Stimulated activated naive CD8-positive, alpha-beta T cell treated with anti-CD3 and anti-CD28 coated beads, Interleukin-15, Interleukin-2, amounts not matched to agents 100 U/mL and 50 U/mL, for 24 hours (primary cell): ENCODE measurements at places on chromosomes 11 and 22.

DNA sequence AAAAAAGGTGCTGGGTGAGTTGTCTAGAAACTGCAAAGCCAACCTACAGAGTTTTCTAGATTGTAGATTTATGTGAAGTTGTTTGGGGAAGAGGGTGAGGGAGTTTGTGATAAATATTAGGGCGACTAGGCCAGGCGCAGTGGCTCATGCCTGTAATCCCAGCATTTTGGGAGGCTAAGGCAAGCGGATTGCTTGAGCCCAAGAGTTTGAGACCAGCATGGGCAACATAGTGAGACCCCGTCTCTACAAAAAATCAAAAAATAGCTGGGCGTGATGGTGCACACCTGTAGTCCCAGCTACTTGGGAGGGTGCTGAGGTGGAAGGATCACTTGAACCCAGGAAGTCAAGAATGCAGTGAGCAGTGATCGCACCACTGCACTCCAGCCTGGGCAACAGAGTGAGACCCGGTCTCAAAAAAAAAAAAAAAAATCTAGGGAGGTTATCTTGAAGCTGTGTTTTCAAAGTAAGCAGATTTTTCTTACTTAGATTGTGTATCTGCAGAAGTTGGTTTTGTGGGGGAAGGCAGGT lies 844 bp downstream of the APOL6 start:
- no peak for DNase-seq

DNA sequence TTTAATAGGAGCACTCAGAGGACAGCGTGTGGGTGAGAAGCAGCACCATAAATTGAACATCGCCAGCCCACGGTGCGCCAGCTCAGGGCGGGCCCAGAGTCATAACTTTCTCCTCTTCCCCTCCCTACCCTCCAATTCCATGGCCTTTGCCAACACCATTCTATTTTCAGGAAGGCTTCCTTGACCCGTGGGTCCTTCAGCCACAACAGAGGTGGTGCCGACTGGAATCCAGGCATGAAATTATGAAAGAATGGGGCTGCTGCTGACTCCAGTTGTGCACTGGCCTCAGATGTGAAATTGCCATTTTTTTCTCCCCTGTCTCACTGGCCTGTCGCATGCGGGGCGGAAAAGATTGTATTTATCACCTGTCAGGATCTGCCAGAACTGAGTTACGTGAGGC lies 345.9 kb downstream of the MIAT start:
- DNase-seq: no peak

GRCh38 chr11:96288915-96289314 lies 54.1 kb downstream of the MAML2 start:
- no peak for DNase-seq

DNA sequence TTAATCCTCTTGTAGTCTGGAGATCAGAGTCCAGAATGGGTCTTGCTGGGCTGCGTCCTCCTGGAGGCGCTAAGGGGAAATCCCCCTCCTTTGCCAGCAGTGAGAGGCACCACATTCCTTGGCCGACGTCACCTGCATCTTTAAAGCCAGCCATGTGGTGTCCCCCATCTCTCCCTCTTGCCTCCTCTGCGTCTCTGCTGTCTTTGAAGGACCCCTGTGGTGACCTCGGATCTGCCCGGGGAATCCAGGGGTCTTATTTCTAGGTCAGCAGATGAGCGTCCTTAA lies 27.2 kb upstream of the PARVB start:
- DNase-seq: no peak

DNA sequence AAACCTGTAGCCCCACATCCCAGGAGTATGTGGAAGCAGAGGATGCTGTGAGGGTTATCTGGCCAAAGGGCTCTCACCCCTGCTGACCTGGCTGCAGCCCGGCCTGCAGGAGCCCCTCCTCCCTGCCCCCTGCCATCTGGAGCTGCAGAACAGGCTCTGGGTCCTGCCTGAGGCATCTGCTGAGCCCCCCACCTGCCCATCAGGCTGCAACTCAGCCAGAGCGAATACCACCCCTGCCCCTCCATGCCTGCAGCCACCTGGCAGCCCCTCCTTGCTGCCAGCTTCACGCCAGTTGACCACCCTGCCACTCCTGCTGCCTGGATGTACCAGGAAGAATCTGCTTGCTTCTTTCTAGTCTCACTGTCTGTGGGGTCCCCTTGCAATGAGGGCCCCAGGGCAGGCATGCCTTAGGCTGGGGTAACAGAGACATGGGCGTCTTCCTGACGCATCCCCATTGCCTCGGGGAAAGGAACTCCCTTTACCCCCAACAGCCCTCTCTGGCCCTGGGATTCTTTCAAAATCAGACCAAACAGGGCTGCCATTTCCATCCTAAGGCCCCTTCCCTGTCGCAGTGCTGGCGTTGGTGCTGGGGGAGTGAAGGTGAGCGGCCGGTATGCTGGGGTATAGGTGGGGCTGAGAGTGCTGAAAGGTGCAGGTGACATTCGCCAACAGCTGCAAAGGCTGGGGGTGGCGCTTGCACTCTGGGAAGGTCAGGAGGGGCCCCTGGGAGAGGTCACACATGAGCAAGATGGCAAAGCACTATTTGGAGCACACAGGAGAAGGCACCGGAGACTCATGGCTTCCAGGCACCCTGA lies 1334.6 kb downstream of the TBC1D22A start:
- DNase-seq: no peak

DNA sequence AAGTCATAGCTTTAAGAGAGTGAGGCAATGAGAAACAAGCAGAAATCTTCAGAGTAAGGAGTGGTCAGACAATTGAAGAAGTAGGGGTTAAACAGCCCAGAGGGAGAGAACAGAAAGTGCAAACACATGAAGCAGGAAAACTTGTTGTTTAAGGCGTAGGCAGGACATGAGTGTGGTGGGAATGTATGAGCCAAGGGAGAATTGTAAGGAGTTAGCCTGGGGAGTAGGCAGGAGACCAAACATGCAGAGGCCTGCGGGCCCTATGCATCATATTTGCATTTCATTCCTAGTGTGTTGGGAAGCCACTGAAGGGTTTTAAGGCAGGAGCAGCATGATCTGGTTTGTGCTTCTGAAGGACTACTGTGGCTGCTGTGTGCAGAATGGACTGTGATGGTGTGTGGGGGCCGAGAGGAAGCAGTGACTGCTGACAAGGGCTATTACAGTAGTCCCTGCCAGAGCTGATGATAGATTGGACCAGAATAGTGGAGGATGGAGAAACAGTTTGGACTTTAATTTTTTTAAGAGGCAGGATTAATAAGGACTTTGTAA lies 179.9 kb upstream of the C11orf87 start:
- DNase-seq: no peak

DNA sequence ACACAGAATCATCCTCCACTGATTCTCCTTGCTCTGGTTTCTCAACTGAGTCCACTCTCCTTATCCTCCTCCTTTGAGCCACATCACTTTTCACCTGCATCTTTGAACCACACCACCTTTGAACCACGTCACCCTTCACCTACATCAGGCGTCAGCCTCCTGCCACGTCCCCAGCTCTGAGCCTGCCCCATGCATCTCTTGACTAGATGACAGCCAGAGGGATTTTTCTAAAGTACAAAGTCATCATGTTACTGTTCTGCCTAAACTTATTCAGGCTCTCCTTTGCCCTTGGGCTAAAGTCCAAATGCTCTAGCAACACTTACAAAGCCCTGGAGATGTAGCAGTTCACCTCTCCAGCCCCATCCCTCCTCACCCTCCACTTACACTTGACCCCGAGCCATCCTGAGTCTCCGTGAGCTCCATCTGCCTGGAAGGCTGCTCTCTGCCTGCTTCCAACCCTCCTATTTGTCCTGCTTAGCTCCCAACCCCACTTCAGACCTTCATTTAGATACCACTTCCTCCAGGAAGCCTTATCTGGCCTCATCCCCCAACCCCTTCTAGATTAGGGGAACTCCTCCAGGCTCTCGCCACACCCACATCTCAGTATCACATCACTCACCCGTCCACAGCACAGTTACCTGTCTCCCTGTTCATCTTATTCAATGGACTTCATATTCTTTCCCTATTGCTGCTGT lies 3.7 kb upstream of the MS4A10 start:
- DNase-seq: no peak

DNA sequence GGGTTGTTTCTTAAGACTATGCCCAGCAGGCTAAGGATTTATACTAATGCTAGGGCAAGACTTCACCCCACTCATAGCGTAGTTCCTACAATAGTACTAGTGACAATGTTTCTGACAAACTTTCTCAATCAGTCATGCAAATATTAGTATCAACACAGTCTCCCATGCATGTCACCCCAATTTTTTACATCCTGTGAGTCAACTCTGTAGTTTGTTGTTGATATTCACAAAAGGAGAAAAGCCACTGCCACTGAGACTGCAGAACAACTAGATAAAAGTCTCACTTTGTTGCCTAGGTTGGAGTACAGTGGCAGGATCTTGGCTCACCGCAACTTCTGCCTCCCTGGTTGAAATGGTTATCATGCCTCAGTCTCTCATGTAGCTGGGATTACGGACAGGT lies 155.2 kb downstream of the RBFOX2 start:
- DNase-seq: no peak

- no peak for DNase-seq
Measured at GRCh38 chr11:74672956-74673692, 58.1 kb downstream of the CHRDL2 start.

GRCh38 chr11:35063488-35063931 lies 75.5 kb upstream of the CD44 start:
- DNase-seq: no peak

GRCh38 chr22:37601203-37601539 lies 7.5 kb upstream of the GGA1 start:
- no peak for DNase-seq

- no peak for DNase-seq
Measured at GRCh38 chr11:17599460-17599925, 52.4 kb downstream of the OTOG start.

DNA sequence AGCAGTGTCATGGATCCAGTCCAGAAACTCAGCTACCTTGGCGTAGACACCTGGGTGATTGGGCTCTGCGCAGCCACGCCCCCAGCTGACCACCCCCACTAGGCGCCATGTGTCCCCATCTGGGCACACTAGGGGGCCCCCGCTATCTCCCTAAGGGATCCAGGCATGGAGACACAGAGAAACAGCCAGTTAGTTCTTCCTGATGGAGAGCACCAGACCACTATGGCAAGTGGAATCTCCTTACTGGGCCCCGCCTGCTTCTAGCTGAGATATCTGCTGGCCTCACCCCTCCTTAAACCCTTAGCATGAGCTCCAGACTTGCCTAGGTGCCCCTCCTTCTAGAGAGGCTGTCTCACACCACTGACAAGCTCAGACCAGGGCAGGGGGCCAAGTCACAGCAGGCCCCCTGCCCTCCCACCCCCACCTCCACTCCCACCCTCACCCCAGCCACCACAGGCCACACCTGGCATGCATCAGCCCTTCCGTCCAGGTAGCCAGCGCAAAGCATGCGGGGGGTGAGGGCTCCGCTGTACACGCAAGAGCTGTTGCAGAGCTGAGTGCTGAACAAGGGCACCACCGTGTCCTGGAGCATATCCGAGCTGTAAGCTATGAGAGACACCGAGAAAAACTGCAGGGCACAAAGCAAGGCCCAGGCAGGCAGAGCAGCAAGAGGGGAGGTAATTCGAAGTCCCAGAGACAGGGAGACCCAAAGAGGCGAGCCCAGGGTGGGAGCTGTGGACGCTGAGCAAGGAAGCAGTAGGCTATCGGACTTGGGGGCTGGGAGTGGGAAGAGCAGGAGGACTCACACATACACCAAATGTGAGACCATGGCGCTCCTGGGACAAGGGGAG lies 16.1 kb downstream of the TMPRSS5 start:
- no peak for DNase-seq

GRCh38 chr11:70066628-70067027 lies 11.5 kb upstream of the ANO1 start:
- DNase-seq: no peak

DNA sequence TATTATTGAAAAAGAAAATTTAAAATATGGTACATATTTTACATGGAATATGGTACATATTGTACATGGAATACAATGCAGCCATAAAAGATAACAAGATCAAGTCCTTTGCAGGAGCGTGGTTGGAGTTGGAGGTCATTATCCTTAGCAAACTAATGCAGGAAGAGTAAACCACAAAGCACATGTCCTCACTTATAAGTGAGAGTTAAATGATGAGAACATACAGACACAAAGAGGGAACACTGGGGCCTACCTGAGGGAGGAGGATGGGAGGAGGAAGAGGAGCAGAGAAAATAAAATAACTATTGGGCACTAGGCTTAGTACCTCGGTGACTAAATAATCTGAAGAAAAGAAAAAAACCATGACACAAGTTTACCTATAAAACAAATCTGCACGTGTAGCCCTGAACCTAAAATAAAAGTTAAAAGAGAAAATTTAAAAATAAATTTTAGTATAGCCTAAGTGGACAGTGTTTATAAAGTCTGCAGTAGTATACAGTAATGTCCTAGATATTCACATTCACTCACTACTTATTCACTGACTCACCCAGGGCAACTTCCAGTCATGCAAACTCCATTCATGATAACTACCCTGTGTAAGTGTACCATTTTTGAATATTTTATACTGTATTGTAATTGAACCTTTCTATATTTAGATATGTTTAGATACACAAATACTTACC lies 204.4 kb downstream of the FAM76B start:
- DNase-seq: no peak

GRCh38 chr22:30650508-30651116 lies 15.0 kb downstream of the SLC35E4 start:
- DNase-seq: no peak

- no peak for DNase-seq
Measured at GRCh38 chr22:36940676-36941075, 27.2 kb downstream of the CSF2RB start.
